ENCODE measurements at places on chromosomes 1 and 21.
A peak's percentile ranks its signal among the peaks of the same experiment; 100 is the strongest.

- H3K36me3 ChIP-seq = no peaks in the 10 kb centered on the region
- H3K27ac ChIP-seq = no peak overlapping the region
- no peaks in the 10 kb centered on the region for H3K27me3 ChIP-seq
- no peak overlapping the region for H3K4me3 ChIP-seq
Observed at GRCh38 chr21:38438462-38438893, 59.8 kb downstream of the ERG start.

GRCh38 chr1:169295425-169295824 is 72.2 kb downstream of the NME7 start:
- H3K27me3 ChIP-seq = no peaks in the 10 kb centered on the region
- DNase-seq = no peak
- no peak overlapping the region for H3K27ac ChIP-seq

GRCh38 chr1:101388904-101389546 is 152.2 kb downstream of the S1PR1 start:
- H3K36me3 ChIP-seq = no peaks in the 10 kb centered on the region
- H3K4me1 ChIP-seq = no peaks in the 10 kb centered on the region
- H3K27ac ChIP-seq = no peak overlapping the region
- H3K27me3 ChIP-seq = no peaks in the 10 kb centered on the region

DNA sequence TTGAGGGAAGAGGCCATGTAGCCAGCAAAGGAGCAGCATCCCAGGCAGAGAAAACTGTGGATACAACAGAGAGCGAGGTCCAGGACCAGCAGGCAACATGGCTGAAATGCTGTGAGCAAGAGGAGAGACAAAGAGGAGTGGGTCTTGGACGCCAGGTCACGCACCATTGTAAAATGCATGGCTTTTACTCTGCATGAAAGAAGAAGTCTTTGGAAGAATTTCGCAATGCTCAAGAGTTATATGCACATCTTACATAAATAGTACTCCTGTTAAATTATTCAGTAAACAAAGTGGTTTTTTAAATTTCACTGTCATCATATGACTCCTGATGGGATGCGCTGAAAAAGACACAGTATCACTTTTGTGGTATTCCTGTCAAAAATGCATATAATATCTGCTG is 3.5 kb downstream of the CD244 start:
- H3K27ac ChIP-seq = no peak overlapping the region
- no peaks in the 10 kb centered on the region for H3K27me3 ChIP-seq
- no peak for DNase-seq
- H3K4me3 ChIP-seq = no peak overlapping the region
- H3K4me1 ChIP-seq = no peaks in the 10 kb centered on the region

GRCh38 chr1:101043776-101044175 is 18.2 kb upstream of the DPH5 start:
- H3K36me3 ChIP-seq = peaks cover 5% of the 10 kb centered on the region
- H3K27ac ChIP-seq = no peak overlapping the region
- no peak overlapping the region for H3K4me3 ChIP-seq
- H3K4me1 ChIP-seq = no peaks in the 10 kb centered on the region
- H3K27me3 ChIP-seq = no peaks in the 10 kb centered on the region
- DNase-seq = no peak

- H3K4me1 ChIP-seq = no peaks in the 10 kb centered on the region
- no peak overlapping the region for H3K27ac ChIP-seq
- no peaks in the 10 kb centered on the region for H3K36me3 ChIP-seq
Observed at GRCh38 chr21:25215698-25216384, 391.4 kb downstream of the MRPL39 start.

GRCh38 chr1:240719953-240720700 is 108.2 kb upstream of the GREM2 start:
- H3K36me3 ChIP-seq = no peaks in the 10 kb centered on the region
- no peaks in the 10 kb centered on the region for H3K27me3 ChIP-seq
- H3K4me3 ChIP-seq = no peak overlapping the region
- DNase-seq = no peak
- no peaks in the 10 kb centered on the region for H3K4me1 ChIP-seq

DNA sequence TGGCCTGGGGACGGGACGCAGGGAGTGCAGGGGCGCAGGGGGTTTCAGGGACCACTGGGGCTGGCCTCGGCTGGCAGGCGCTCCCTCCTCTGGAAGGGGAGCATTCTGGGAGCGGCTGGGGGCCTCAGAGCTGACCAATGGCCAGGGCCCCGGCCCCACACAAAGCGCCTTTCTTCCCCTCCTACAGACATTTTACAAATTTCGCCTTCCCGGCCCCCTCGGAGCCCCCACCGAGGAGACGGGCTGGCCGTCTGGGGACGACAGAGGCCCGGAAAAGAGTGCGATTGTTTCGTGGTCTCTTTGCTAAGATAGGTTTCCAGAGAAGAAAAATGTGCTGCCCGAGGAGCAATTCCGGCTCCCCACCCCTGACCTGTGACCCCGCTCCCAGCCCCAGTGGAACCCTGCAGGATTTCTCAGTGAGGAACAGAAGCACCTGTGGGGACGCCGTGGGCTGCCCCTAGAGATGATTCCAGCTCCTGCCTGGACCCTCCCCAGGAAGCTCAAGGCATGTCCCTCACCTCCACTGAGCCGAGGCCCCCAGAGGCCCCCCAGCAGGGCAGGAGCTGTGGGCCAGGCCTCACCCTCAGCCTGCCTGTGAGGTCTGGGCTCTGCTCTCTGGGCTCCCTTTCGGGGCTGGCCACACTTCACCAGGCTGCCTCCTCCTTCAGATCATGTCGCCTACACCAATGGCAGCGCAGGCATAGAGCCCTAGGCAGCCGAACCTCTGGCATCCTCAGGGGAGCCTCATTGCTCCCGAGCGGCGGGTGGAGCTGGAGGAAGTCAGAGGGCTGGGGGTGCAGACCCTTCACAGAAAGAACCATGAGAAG is 15.0 kb upstream of the PLEKHG5 start:
- H3K36me3 ChIP-seq = no peaks in the 10 kb centered on the region
- no peak for DNase-seq
- no peak overlapping the region for H3K4me3 ChIP-seq
- no peaks in the 10 kb centered on the region for H3K27me3 ChIP-seq
- H3K4me1 ChIP-seq = peaks cover 4% of the 10 kb centered on the region

DNA sequence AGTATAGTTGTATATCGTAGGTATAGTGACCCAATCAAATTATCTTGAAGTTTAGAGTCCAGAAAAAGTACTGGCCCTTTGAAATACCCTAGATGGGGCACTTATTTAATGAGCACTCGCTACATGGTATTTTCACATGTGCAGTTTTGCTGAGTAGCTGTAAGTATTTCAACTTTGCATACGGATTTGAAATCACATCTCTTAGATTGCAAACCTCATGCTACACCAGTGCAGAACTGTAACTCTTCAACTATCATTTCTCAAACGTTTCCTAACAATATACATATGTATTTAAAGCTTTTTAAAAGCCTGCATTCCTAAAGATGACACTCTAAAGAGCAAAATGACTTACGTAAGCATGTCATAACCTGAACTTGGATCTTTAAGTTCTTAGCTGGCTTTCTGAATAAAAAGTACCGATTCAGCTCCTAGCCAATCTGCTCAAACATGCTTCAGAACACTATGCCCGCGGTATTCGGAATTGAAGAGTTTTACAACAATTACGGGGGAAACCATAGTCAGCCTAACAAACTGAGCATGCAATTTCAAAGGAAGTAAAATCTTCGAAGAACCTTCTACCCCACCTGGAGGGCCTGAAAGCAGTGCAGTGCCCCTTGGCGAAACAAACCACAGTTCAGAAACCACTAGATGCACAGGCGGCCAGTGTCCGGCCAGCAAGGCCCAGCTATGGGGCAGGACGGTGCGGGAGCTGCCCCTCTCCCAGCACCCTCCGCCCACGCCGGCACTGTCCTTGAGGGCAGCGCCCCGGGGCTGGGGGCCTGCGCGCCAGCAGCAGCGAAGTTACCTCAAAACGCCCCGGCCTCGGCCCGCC is 863 bp downstream of the FH start:
- H3K27ac ChIP-seq = no peak overlapping the region
- no peak for DNase-seq
- H3K27me3 ChIP-seq = no peaks in the 10 kb centered on the region
- no peaks in the 10 kb centered on the region for H3K36me3 ChIP-seq

- H3K27me3 ChIP-seq = no peaks in the 10 kb centered on the region
- H3K4me1 ChIP-seq = peaks cover 9% of the 10 kb centered on the region
- no peak overlapping the region for H3K27ac ChIP-seq
- no peak for DNase-seq
Observed at GRCh38 chr1:47689894-47690293, 252.1 kb downstream of the FOXD2 start.

- H3K27ac ChIP-seq = no peak overlapping the region
- no peak for DNase-seq
- no peaks in the 10 kb centered on the region for H3K4me1 ChIP-seq
- H3K36me3 ChIP-seq = no peaks in the 10 kb centered on the region
- H3K27me3 ChIP-seq = no peaks in the 10 kb centered on the region
Observed at GRCh38 chr1:24362982-24363614, 43.9 kb downstream of the GRHL3 start.

- DNase-seq = no peak
- H3K4me1 ChIP-seq = peaks cover 2% of the 10 kb centered on the region
- H3K4me3 ChIP-seq = peak overlapping the region; percentile 37
- H3K27me3 ChIP-seq = peaks cover 48% of the 10 kb centered on the region
- H3K36me3 ChIP-seq = no peaks in the 10 kb centered on the region
- no peak overlapping the region for H3K27ac ChIP-seq
Observed at GRCh38 chr1:147072482-147073432, 99.5 kb downstream of the PRKAB2 start.

GRCh38 chr1:16348414-16349182 is 3.7 kb downstream of the FBXO42 start:
- no peaks in the 10 kb centered on the region for H3K36me3 ChIP-seq
- H3K27ac ChIP-seq = no peak overlapping the region
- H3K4me3 ChIP-seq = no peak overlapping the region
- no peaks in the 10 kb centered on the region for H3K4me1 ChIP-seq
- H3K27me3 ChIP-seq = no peaks in the 10 kb centered on the region
- no peak for DNase-seq

- H3K4me3 ChIP-seq = no peak overlapping the region
- no peaks in the 10 kb centered on the region for H3K36me3 ChIP-seq
- DNase-seq = no peak
- H3K27ac ChIP-seq = no peak overlapping the region
Observed at GRCh38 chr1:183783342-183783741, 21.6 kb upstream of the RGL1 start.

DNA sequence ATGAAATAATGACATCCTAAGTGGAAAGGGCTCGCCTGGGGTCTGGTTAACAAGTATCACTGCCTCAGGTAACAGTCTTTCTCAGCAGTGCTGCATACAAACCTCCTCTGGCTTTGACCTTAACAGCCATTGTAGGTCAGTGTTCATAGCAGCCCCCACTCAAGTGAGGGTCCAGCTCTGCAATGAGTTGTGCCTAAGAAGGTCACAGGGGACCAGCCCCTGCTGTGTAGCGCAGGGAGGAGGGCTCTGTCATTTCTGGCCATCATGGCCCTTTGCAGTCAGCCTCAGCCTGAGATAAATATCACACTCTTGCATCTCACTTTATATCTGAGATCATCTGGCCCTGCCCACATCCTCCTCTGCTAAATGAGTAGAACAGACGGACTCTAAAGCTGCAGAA is 18.1 kb upstream of the MYSM1 start:
- no peak for DNase-seq
- H3K4me3 ChIP-seq = no peak overlapping the region
- H3K4me1 ChIP-seq = 0 out of 2 replicates have a peak, but pooled peaks cover under 1% of the 10 kb centered on the region
- no peaks in the 10 kb centered on the region for H3K27me3 ChIP-seq
- no peaks in the 10 kb centered on the region for H3K36me3 ChIP-seq
- no peak overlapping the region for H3K27ac ChIP-seq

DNA sequence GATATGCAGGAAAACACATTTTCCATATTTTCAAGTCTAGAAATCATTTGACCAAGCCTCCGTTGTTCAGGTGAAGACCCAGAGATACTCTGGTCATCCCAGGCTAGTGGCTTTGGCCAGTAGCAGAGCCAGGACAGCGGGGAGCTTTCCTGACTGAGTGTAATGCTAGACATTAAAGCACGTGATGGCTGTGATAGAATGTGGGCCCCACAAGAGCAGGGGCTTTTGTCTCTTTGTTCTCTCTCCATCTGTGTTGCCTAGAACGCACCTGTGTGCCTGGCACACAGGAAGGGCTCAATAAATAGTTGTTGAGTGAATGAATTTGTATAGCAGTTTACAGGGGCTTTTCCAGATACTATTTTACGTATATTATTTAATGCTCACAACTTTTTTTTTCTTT is 9.0 kb upstream of the CORT start:
- DNase-seq = no peak
- H3K4me3 ChIP-seq = no peak overlapping the region
- H3K4me1 ChIP-seq = no peaks in the 10 kb centered on the region
- no peaks in the 10 kb centered on the region for H3K27me3 ChIP-seq
- H3K27ac ChIP-seq = no peak overlapping the region

GRCh38 chr1:21258331-21259134 is 31.7 kb downstream of the ECE1 start:
- no peaks in the 10 kb centered on the region for H3K27me3 ChIP-seq
- peaks cover 1% of the 10 kb centered on the region for H3K4me1 ChIP-seq
- no peaks in the 10 kb centered on the region for H3K36me3 ChIP-seq
- H3K4me3 ChIP-seq = no peak overlapping the region
- DNase-seq = no peak

DNA sequence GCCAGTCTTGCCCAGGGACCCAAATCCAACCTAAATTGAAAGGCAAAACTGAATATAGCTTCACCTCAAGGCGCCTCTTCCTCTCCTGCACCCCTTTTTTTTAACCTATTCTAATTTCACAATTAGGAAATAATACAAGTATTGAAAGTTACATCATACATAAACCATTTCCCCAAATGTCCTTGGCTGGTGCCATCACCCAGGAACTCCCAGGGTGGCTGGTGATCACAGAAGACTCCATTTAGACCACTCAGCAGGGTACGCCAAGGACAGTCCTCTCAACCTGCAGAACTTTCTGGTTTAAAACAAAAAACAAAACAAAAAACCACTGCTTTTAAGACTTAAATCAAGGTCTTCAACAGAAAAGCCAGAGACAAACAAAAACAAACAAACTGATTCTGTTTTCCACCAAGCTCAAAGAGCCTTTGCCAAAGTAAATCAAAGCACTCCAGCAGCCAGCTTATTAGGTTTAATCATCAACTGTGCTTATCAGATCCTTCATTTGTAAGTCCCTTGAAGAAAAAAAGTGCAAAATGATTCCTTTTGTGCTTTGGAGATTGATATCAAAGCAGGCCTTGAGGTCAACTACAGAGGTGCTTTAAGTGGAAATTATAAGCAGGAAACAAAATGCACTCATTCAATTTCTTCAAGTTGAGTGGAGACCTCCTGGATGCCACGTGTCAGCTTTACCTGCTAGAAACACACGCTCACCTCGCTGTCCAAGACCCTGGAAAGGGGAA is 113.0 kb downstream of the ETS2 start:
- peaks cover 5% of the 10 kb centered on the region for H3K4me1 ChIP-seq
- no peak overlapping the region for H3K27ac ChIP-seq
- no peaks in the 10 kb centered on the region for H3K36me3 ChIP-seq
- H3K27me3 ChIP-seq = no peaks in the 10 kb centered on the region
- no peak for DNase-seq

GRCh38 chr1:9761855-9762254 is 61.9 kb downstream of the CLSTN1 start:
- H3K36me3 ChIP-seq = no peaks in the 10 kb centered on the region
- no peak overlapping the region for H3K27ac ChIP-seq
- DNase-seq = no peak
- H3K4me1 ChIP-seq = peaks cover 2% of the 10 kb centered on the region
